Esophagus muscularis mucosa (tissue), 4 donors: ENCODE measurements at places on chromosomes 2 and 18. TPM values are rescaled to one million over a fixed set of nuclear protein-coding genes. Genes with fewer than 3 reads are reported as not detected.
A peak's percentile ranks its signal among the peaks of the same experiment; 100 is the strongest.

- DNase-seq = no peak
These were observed 68.3 kb upstream of the MRPS9 start for GRCh38 chr2:104969564-104969963.

HDHD2 gene
- total RNA-seq = 16.6 TPM

- DNase-seq = peak; percentile 55
These were observed 86.7 kb upstream of the SLC39A10 start for GRCh38 chr2:195570329-195570728.

DNAJC5G gene
- not detected for total RNA-seq
